Activated CD4-positive, alpha-beta T cell treated with anti-CD3 and anti-CD28 coated beads, Interleukin-2, amount 50 U/mL, for 1 hour (primary cell): ENCODE measurements at places on chromosomes 7 and 10.

DNA sequence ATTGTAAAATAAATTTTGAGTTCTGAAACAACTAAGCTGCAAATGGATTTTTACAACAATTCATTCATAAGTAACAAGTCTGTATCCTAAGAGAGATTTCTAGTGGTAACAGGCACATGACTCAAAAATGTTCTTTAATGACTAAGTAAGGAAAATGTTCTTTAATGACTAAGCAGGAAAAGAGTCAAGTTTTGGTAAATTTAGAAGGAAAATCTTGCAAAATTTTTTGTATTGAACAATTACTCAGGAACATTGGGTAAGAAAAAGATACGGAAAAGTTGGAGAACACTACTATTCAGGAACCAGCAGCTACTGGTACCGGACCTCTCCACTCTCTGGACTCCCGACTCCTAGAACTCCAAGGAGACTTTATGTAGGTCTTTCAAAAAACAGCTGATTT, 33.5 kb downstream of the HYCC1 start:
- no peak for DNase-seq

GRCh38 chr10:98286419-98286818, 18.4 kb upstream of the LOXL4 start:
- DNase-seq, result no peak

GRCh38 chr10:126294451-126294850, 93.8 kb downstream of the ADAM12 start:
- no peak for DNase-seq

DNA sequence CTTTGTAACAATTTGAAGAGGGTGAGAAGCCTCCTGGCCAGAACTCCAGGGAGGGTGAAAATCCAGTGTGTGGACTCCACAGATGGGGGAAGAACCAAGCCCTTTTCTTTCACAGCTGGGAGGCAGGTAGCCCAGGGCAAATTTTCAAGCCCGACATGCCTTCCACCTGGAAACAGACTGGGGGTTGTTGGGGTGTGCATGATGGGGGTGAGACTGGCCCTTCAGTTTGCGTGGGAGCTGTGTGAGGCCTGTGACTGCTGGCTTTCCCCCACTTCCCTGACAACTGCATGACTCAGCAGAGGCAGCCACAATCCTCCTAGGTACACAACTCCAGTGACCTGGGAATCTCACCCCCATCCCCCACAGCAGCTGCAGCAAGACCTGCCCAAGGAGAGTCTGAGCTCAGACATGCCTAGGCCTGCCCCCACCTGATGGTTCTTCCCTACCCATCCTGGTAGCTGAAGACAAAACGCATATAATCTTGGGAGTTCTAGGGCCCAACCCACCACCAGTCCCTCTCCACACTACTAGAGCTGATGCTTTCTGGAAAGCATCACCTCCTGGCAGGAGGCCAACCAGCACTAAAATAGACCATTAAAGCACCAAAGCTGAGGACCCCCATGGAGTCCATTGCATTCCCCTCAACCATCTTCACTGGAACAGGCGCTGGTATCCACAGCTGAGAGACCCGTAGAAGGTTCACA, 445.4 kb downstream of the TFEC start:
- no peak for DNase-seq

GRCh38 chr10:12595936-12596576, 246.7 kb downstream of the CAMK1D start:
- no peak for DNase-seq

GRCh38 chr10:113463777-113464176, 89.1 kb upstream of the HABP2 start:
- DNase-seq, result no peak

DNA sequence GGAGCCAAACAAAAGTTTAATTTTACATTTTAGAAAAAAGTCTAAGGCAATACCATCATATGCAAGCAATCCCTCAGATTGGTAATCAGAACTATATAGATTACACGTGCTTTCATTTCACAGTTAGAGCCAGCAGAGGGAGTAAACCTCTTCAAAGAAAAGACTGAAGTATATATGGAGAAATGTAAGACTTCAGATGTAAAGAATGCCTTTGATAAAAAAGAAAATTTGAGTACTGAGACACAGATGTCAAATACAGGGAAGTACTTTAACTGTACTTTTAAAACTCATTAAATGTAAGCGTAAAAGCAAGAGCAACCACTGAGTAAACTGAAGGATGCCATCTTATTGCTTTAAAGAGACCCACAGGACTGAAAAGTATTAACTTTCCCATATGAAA, 101.4 kb upstream of the FAM133B start:
- no peak for DNase-seq

GRCh38 chr7:5636914-5637313, 144.5 kb downstream of the RNF216 start:
- DNase-seq, result no peak

DNA sequence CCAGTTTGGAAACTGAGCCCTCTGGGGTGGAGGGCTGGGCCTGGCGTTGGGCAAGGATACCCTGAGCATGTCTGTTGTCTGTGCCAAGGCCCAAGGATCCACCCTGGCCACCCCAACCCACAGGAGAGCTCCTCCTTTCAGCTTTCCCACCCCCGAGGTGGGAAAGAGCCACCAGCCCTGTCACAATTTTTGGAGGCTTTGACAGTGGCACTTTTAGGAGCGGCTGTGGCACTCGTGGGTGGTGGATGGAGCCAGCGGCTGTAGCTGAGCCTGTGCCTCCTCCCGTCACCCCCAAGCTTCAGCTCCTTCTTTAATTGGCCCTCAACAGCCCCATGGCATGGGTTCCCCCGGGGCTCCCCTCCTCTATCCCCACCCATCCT, 18.2 kb upstream of the ZNF862 start:
- no peak for DNase-seq

- no peak for DNase-seq
Observed at GRCh38 chr10:46289209-46289810, 2.5 kb downstream of the ANTXRL start.

GRCh38 chr7:19815546-19815945, 42.1 kb upstream of the TMEM196 start:
- no peak for DNase-seq

DNA sequence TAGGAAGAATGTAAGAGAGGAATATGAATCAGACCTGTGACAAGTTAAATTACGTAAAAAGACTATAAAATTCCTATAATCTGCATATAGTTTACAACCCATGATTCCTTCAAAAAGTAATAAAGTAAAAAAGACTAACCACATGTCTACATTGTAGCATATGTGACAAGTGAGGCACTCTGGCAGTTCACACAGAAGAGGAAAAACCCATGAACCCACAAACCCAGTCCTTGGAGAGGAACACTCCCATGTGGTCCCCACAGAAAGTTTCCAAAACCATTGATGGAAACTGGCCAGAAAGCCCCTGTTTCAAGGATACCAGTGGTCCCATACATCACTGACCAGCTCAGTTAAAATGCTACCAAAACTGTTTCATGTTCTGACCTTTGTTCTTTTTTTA, 15.7 kb downstream of the KDM7A start:
- DNase-seq, result no peak

DNA sequence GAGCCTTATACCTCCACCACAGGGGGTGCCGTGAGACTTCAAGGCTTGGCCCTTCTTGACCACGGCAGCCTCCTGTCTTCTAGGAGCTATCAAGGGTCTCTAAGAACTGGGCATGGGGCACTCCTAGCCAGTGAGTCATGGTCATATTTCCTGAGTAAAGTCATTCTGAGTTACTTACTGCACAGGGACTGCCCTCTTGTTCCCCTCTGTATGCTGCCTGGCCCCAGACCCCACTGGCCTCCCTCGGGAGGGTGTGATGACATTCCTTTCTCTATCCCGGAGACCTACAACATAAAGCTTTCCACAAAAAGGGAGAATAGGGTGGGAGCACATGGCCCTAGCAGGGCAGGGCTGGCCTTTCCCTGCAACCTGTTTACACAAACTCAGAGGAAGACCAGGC, 21.4 kb downstream of the DPCD start:
- DNase-seq, result no peak

- no peak for DNase-seq
Observed at GRCh38 chr10:79936625-79937615, 12.0 kb downstream of the SFTPD start.

- no peak for DNase-seq
Observed at GRCh38 chr7:66766041-66766440, 25.5 kb downstream of the RABGEF1 start.

- DNase-seq, result no peak
Observed at GRCh38 chr7:157881048-157881771, 544.4 kb downstream of the DNAJB6 start.

DNA sequence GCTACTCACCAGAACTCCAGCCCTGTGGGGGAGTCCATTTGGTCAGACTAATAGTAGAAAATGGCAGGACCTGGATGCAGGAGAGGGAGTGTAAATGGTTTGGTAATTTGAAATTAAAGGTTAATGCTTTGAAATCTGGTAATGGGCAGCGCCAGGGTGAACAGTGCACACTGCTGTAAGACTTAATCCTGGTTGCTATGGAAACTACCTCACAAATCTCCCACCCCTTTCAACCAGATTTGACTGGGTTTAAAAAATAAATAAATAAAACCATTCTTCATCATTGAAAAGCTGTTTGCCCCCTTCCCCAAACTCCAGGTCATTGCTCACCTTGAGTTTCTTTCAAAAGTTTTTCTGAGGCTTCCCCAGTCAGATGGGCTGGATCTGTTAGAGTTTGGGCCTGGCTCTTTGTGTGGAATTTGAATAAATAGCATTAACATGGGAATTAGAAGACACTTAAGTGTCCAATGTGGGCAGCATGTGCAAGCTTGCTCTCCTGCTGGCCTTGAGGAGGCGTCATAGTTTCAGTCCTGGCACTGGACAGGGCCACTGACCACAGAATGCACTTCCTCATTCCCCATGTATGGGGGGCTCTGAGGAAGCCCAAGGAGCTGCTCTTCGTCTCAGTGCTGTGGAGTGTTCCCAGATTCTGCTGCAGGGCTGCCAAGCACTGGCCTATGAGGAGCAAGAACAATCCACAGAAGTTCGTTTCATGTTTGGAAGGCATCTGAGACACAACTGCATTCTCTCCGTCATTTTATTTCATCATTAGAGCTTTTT, 90.7 kb downstream of the LRRC4 start:
- no peak for DNase-seq

GRCh38 chr7:47089461-47089860, 492.4 kb downstream of the TNS3 start:
- no peak for DNase-seq

DNA sequence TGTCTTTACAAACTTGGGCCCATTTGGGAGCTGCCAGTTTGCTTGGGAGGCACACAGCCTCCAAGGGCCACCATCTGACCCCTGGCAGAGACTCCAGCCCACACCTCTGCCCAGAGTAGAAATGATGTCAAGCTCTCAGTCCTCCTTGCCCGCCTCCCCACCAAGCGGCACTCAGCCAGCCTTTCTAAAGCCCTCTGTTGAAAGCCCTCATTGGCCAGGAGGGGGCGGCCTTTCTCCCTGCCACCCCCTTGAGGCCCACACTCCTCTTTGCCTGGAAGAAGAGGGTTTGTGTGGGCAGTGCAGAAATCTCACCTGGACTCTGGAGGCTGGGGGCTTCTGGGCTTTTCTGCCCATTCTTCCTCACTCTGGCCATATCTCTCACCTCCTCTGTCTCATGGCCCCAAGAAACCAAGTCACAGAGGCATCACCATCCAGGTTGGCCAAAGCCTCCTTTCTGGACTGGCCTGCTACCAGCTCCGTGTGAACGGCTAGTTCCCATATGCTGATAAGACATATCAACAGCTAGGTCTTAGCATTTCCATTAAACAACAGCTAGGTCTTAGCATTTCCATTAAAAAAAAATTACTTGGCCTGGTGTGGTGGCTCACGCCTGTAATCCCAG, 36.1 kb downstream of the UBTD1 start:
- DNase-seq, result peak; percentile 7

DNA sequence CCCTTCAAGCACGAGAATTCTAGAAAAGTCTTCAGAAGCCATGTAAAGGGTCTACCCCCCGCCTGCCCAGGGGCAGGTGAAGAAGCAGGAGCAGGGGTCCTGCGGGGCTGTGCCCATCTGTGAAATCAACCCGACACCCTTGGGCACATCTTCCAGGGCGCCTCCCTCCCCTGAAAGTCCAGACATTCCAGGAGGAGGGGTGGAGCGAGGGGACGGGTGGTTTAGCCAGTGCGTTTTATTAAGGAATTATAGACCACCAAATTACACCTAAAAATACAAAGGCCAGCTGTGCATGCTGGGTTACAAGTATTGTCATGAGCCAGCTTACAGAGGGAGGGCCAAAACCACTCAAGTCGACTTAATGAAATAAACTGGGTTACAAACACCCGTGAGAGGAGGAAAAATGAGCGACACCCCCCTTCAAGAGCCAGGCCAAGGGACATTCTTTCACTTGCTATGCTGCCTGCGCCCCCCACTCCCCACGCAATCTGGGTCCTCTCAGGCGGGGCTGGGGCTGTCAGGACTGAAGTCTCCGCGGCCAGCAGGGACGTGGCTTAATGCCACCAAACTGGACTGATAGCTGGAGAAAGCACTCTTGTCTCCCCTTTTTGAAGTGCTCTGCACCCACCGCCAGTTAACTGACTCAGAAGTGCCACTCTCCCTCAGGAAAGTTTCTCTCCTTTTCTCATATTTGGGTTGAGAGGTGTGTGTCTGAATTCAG, 360.3 kb downstream of the FRMD4A start:
- DNase-seq, result no peak
